ENCODE measurements at places on chromosomes 6 and 20.

DNA sequence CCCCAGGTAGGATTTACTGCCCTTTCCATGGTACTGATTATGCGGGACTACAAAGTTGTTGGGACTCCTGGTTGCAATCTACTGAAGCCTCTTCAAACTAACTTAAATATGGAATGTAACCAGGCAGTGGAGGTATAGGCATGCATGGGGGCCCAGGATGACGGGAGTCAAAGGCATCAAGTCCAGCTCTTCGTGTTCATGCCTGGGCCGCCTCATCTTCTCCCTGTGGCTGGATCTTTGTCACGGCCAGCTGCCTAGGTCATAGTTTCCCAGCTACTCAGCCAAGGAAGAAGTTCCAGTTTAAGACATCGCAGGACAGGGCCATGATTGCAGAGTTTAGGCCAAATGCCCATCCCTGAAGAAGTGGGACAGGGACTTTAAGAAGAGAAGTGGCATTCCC is 20.5 kb downstream of the LYRM2 start:
- no peak for DNase-seq

DNA sequence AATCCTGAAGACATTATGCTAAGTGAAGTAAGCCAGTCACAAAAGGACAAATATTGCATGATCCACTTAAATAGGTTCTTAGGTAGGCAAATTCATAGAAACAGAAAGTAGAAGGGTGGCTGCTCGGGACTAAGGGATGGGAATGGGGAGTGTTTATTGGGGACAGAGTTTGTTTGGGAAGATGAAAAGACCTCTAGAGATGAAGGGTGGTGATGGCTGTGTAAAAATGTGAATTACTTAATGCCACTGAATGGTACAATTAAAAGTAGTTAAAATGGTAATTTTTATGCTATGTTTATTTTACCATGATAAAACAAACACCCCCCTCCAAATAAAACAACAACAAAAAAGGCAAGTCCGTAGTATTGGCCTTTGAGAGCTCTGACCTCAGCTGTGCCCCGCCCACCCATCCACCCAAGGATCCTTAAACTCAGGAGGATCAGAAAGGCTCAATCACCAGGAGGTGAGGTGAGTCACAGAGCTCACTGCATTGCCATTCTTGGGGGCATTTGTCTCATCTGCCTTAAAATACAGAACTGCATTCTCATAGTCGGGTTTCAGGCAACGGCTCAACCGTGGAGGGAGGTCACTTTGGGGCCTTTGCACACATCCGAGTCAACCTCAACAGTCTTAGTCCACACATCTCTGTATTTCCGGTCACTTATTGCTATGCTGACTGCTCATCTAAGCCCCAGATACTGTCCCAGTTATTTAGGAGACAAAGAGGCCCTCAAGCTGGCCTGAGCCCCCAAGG is 96.7 kb downstream of the SLC22A23 start:
- no peak for DNase-seq

- no peak for DNase-seq
Observed at GRCh38 chr20:60694763-60695162, 557.3 kb upstream of the CDH4 start.

- DNase-seq: no peak
Observed at GRCh38 chr6:143676437-143677045, 1.2 kb upstream of the PHACTR2 start.

DNA sequence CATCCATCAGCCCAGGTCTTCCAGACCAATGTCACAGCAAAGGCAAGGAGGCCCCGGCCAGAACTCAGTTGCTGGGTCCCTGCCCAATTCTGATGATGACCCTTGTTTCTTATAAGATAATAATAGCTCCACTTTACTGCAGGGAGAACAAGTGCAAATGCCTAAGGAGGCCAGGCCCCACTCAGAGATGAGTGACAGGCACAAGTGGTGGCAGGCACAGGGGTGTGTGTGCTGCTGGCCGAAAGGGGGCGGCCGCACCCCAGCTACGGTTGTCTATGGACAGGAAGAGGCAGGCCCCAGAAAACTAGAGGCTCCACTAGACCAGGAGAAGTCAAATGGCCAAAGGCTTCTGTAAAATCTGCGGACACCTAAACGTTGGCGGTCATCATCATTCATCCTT is 28.6 kb downstream of the GNAS-AS1 start:
- no peak for DNase-seq

DNA sequence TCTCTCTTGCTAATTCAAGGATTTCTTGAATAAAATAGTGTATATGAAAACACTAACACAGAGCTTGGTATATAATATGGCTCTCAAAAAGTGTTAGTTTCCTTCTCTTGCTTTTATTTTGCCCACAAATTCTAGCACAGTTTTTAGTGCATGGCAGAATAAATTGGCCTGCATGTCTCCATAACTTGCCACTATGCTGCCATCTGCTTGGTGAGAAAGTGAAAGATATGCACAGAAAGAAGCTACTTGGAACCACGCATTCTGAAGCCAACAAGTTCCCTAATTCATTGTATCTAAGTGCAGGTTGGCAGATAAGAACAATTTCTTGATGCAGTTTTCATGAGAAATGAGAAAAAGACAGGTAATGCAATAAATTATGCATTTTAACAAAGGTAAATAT is 101.2 kb downstream of the EPHA7 start:
- DNase-seq: no peak

DNA sequence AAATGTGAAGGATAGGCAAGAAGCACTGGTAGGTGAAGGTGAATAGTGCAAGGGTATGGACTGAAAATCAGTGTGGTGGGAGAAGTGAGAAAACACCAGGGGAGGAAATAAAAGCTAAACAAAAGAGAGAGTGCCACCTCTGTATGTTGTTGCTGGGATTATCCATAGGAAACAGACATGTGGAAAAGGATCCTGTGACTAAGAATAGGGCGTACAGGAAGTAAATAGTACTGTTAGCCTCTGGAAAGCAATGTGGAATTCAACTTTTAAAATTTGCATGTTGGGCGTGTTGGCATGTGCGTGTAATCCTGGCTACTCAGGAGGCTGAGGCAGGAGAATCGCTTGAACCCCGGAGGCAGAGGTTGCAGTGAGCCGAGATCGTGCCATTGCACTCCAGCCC is 661.7 kb downstream of the KIF16B start:
- DNase-seq: no peak

DNA sequence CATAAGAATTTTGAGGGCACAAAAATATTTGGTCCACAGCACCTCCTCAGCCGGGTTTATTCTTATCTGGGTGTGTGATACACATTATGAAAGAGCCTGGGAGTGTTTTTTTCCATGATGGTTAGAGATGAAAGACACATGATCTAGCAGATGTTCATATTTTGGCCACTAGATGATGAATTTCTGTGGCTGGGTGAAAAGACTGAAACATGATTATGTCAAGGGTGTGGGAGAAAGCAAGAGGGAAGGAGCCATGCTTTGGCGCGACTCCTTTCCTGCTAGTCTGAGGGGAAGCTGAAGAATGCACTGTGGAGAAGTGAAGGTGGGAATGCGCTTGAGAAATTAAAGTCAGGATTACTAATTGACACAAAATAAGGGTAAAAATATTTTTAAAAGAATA is 102.3 kb downstream of the SH3BGRL2 start:
- no peak for DNase-seq

GRCh38 chr6:159753081-159753872 is 8.6 kb upstream of the ACAT2 start:
- DNase-seq: no peak

DNA sequence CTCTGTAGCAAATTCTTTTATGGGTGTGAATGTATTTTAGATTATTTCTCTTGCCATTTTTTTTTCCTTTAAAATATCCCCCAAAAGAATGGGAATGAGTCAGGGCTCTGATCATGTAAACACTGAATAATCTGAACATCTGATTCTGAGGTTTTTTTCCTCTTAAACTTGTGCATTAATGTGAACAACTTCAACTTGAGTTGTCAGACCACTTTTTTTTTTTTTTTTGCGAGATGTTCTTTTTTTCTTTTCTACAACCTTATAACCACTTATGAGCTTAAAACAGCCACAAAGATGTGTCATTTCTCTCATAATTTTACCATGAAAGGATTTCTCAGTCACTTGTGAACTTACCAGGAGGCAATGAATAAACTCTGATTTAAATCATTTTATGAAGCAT is 85.3 kb downstream of the TBC1D7 start:
- DNase-seq: no peak

DNA sequence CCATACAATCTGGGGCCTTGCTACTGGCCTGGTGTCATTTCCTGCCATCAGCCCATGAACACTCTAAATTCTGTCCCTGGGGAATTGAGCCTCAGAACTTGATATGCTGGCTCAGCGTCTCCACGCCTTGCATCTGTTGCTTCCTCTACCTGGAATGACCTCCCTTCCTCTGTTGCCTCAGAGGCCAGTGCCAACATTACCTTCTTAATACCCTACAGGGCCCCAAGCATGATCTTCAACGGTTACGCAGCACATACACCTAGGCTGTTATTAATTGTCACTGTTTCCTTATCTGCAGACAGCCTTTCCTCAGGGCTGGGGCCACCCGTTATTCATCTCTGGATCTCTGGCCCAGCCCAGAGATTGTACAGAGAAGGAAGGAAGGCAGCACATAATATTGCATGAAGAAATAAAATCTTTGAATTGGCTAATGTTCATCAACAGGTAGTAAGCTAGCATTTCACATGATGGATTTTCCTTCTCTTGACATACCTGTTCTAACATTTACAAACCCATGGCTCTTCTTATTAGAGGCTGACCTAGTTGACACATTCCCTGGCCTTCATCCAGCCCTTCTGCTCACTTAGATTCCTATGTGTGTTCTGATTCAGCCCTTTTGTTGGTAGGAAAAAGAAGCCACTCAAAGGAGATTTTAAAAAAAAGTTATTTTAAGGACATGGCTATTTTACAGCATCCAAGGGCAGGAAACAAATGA is 8.4 kb upstream of the RNF182 start:
- DNase-seq: peak; percentile 16

DNA sequence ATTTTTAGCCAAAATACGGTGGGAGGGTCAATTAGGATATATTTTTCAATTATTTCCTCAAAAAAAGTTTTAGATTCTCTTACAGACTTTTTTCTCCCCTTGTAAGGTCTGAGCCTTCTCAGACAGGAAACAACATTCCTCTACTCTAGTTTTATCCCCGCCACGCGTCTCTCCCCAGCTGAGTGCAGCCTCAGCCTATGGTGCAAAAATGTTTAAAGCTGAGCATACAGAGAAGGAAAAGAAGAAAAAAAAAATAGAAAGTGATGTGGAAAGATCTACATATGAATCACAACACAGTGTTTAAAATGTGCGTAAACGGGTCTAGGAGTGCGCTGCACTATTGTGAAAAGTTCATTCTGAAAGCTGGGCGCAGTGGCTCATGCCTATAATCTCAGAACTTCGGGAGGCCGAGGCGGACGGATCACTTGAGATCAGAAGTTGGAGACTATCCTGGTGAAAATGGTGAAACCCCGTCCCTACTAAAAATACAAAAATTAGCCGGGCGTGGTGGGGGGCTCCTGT is 159.0 kb downstream of the TRIM27 start:
- no peak for DNase-seq

DNA sequence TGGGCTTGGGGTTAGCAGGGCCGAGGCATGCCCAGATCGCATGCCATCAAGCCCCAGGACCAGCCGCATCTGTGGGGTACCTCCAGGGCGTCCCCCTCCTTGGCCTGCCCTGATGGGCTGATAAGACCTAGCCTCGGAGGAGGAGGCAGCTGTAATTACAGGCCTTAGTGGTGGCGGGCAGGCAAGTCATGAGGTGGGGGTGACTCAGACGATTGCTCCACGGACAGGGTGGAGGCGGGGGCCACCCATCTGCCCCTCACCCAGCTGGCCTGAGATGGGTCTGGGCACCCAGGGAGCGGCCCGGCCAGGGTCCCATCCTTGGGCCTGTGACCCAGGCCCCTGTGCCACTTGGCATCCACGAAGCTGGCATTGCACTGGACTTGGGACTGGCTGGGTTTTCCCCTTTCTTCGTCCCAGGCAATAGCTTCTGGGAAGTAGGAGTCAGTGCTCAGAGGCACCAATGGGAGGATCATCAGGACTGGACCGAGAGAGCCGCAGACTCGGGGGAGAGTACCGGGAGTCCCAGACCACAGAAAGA is 57.5 kb downstream of the CEBPB start:
- no peak for DNase-seq

DNA sequence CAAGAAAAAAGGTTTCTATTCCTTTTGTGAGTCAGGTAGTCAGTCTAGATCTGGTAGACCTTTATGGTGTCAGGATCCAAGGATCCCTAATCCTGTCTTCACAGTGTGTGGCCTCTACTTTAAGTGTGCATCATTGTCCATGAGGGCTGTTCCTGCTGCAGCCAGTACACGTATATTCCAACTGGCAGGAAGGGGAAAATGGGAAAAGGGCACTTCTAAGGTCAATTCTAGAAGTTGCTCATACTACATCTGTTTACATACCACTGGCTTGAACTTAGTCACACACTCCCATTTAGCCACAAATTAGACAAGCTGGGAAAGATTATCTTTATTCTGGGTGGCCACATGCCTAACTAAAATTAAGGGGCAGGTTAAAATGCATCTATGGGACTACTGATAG is 9.7 kb upstream of the MMS22L start:
- DNase-seq: no peak

DNA sequence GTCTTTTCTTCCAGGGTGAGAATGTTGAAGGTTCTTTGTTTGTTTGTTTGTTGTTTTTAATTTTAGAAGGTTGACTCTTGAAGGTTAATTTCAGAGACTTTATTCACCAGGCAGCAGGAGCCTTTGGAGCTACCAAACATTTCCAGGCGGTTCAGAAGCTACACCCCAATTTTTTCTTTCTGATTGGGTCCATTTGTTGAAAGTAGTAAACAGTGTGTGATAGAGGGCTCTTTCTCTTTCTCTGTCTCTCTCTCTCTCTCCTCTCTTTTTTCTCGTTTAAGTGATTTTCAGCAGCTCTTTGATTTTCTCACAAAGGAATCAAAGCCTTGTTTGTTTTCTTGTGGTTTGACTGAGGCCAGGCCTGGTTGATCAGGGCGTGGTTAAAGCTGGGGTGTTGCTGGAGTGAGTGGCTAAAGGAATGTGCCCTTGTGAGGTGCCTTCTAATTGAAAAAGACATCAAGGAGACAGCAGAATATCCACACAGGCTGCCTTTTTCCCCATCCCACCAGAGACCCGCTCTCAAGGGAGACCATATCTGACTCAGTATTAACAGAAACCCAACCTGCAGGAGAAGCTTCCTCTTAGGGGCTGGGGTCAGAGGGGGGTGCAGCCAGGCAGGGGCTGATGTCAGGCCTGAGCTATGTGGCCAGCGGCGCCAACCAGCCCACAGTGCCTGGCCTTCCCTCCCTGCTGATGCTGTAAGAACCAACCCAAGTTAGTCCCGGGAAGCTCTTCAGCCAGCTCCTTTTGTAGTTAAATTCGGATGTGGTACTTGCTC is 40.4 kb upstream of the NAA20 start:
- DNase-seq: no peak

GRCh38 chr20:41134362-41135186 is 2.8 kb upstream of the PLCG1 start:
- no peak for DNase-seq

- no peak for DNase-seq
Observed at GRCh38 chr20:62444286-62444685, 16.9 kb upstream of the RBBP8NL start.

- DNase-seq: no peak
Observed at GRCh38 chr6:25448965-25449538, 169.9 kb downstream of the CARMIL1 start.

- DNase-seq: peak; percentile 59
Observed at GRCh38 chr6:14130435-14131075, 13.0 kb downstream of the CD83 start.

GRCh38 chr6:12849809-12850198 is 133.2 kb downstream of the PHACTR1 start:
- no peak for DNase-seq

All from epithelial cell of prostate (primary cell).